ENCODE measurements at places on chromosomes 11 and 22.
A peak's percentile ranks its signal among the peaks of the same experiment; 100 is the strongest.

- DNase-seq, result no peak
Observed at GRCh38 chr22:46008836-46009596, 32.1 kb upstream of the WNT7B start.

- DNase-seq, result no peak
Observed at GRCh38 chr11:87604350-87604749, 566.6 kb downstream of the TMEM135 start.

- DNase-seq, result peak; percentile 43
Observed at GRCh38 chr11:68441466-68442230, 18.9 kb upstream of the PPP6R3 start.

DNA sequence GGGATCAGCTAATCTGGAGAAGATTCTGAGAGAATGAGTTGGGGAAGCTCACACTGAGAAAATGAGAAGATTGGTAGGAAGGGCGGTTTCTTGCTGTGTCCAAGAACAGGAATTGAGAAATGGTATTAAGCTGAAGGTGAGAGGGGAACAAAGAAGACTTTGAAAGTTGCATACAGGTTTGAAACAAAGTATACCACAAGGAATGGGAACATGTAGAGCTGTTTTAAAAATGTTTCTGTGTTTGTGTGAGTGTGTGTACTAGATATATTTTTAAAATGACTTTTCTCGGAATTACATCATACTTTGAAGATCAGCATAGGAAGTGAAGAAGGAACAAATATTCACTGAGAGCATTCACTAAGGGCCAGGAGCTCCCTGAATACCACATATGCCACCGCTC, 24.4 kb upstream of the IZUMO1R start:
- DNase-seq, result no peak

- no peak for DNase-seq
Observed at GRCh38 chr11:96257972-96258934, 84.7 kb downstream of the MAML2 start.

GRCh38 chr11:10856689-10857458, 979 bp downstream of the ZBED5 start:
- peak; percentile 63 for DNase-seq

DNA sequence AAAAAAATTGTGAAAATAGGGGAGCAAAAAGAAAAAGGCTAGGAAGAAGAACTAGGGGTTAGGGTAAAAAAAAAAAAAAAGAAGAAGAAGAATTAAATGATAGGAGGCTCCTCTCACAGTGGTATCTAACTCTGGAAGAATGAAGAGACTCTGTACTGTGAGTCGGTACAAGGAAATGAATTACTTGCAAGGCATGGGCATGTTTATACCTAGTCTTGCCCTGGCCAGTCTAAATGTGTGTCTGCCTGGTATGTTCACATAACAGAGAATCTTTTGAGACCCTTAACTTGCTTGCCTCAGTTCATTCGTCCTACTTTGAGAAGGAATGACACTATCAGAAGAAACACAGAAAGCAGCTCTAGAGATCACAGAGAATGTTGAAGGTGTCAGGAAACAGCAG, 159.6 kb downstream of the SWAP70 start:
- DNase-seq, result no peak

DNA sequence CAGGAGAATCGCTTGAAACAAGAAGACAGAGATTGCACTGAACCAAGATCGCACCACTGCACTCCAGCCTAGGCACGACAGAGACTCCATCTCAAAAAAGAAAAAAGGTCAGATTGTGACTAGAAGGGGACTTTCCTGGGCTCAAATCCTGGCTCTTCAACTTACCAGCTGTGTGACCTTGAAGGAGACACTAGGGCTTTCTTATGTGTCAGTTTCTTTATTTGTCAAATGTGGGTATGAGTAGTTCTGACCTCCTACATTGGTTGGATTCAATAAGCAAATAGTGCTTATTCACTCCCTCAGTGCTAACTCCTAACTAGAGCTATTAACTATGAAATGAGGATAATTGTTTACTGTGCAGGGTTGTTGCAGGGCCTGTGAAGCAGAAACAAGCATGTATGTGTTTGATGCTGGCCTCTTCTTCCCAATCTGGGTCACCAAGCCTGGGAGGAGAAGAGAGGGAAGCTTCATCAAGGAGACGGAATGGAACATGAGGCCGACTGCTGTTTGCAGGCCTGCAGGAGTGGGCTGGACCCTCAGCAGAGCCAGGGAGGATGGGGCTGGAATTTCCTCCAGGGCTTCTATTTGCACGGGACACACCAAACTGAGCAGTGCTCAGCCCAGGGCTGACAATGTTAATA, 22.5 kb downstream of the RHOD start:
- no peak for DNase-seq

DNA sequence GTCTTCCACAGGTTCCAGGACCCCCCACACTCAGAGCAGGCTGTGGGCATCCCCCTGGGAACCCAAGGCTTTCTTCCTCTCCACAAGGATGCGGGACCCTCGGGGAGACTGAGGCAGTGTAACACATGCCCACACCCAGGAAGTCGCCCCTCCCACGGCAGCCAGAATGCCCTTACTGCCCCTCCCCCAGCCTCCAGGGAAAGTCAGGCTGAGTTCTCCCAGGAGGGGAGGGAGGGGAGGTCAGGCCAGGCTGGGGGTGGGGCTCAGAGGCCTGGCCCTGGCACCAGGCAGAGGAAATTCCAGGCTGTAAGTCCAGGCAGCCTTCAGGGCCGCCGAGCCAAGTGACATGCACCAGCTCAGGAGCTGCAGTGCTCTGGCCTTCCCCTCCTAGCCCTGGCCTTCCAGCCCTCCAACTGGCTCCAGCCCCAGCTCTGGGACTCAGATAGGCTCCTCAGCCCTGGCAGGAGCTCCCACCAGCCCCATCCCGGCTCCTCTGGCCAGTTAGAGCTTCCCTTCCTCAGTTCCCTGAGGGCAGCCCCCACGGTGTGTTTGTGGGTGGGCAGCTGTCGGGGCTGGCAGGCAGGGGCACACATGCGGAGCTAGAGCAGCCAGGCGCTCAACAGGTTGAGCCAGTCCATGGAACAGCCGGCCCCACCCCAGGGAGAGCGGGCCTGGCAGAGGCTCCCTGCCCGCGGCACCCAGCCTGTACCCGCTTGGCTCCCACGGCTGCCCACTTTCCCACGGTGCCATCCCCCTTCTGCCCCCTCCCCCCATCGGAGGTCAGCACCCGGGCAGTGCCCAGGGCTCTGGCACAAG, 3.6 kb downstream of the BCL9L start:
- DNase-seq, result peak; percentile 62

- DNase-seq, result no peak
Observed at GRCh38 chr11:126711977-126712625, 288.5 kb downstream of the KIRREL3 start.

DNA sequence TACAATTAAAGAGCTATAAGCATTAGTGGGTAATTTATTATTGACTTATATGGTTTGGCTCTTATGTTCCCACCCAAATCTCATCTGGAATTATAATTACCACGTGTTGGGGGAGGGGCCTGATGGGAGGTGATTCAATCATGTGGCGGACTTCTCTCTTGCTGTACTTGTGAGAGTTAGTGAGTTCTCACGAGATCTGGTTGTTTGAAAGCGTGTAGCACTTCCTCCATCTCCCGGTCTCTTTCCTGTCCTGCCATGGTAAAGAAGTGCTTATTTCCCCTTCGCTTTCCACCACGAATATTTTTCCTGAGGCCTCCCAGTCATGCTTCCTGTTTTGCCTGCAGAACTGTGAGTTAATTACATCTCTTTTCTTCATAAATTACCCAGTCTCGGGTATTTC, 28.1 kb upstream of the CHORDC1 start:
- no peak for DNase-seq

GRCh38 chr11:125102025-125102424, 9.4 kb downstream of the TMEM218 start:
- DNase-seq, result no peak

GRCh38 chr11:89347071-89347470, 144.1 kb downstream of the NOX4 start:
- no peak for DNase-seq

DNA sequence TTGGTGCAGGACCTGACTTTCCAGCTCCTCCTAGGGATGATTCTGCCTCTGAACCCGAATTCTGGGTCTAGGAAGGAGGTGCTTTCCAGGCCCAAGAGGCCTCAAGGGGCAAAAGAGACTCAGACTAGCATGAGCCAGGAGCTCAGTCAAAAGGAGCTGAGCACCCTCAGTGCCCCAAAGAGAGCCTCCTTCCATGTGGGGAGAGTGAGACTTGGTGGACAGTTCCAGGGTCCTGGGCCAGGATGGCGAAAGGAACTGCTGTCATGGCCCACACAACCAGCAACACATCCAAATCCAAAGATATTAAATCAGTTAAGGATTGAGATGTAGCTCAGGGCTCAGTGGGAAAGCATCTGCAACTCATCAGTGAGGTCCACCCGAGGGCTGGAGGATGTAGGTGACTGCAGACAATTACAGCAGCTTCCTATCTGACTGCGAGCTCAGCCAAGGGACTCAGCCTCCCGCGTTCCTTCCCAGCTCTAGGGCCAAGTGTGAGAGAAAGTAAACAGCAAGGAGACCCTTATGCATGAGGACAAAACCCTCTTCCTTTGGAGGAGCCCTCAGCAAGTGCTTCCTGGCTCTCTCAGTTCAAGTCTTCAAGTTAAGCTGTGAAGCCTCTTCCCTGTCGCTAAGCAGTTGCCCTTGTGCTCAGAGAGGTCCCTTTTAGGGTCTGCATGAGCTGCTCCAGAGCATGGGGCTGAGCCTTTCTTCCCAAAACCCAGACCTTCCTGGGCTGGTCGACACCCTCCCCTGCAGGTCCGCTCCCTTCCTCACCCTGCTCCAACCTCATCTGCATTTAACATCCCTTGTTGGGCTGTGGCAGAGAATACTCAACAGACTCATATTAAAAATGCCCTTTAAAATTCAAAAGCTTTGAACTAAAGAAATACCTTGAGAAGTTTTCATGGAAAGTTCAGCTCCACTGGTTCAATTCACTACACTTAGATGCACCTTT, 35.8 kb downstream of the C11orf58 start:
- no peak for DNase-seq

DNA sequence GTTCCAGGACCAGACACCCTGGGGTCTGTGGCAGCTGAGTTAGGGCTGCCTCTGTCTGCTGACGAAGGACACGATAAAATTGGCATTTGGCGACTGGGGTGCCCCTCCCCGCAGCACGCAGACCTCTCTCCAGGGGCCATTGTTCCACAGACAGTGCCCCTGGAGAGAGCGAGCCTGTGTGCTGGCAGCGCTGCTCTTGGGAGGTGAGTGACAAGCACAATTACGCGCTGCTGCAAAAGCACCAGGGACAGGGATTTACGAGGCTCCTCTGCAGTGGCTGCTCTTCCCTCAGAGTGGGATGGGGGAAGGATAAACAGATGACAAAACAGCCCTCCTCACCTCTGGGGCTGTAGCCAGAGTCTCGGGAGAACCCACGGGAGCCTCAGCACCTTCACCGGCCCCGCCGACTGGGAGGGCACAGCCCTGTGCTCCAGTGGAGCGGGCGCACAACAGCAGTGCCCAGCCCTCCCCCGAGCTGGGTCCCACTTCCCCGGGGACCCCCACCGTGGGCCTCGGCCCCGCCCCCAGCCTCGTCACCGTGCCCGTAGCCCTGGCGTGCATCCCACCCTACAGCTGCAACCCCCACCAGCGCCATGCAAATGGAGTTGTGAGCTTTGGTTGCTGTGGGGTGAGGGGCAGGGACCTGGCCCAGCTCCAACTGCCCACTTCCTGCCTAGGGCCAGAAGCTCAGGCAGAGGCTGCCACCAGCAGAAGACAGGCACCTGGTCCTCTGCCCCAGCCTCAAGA, 19.6 kb downstream of the CHID1 start:
- no peak for DNase-seq

- peak; percentile 78 for DNase-seq
Observed at GRCh38 chr11:117814204-117814765, 10.3 kb downstream of the FXYD2 start.

- DNase-seq, result no peak
Observed at GRCh38 chr11:32911413-32911812, 18.8 kb downstream of the QSER1 start.

DNA sequence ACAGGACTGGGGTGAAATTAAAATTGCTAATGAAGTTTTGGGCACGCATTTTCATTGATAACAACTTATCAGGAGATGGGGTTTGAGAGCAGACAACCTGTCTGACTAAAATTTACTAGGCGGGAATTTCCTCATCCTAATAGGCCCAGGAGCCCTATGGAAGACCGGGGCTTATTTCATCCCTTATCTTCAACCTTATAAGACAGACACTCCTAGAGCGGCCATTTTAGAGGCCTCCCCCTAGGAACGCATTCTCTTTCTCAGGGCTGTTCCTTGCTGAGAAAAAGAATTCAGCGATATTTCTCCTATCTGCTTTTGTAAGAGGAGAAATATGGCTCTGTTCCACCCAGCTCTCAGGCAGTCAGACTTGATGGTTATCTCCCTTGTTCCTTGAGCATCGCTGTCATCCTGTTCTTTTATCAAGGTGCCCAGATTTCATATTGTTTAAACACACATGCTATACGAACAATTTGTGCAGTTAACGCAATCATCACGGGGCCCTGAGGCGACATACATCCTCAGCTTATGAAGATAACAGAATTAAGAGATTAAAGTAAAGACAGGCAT, 39.3 kb upstream of the ZC3H12C start:
- peak; percentile 41 for DNase-seq

- no peak for DNase-seq
Observed at GRCh38 chr22:40196628-40197360, 19.1 kb downstream of the TNRC6B start.

DNA sequence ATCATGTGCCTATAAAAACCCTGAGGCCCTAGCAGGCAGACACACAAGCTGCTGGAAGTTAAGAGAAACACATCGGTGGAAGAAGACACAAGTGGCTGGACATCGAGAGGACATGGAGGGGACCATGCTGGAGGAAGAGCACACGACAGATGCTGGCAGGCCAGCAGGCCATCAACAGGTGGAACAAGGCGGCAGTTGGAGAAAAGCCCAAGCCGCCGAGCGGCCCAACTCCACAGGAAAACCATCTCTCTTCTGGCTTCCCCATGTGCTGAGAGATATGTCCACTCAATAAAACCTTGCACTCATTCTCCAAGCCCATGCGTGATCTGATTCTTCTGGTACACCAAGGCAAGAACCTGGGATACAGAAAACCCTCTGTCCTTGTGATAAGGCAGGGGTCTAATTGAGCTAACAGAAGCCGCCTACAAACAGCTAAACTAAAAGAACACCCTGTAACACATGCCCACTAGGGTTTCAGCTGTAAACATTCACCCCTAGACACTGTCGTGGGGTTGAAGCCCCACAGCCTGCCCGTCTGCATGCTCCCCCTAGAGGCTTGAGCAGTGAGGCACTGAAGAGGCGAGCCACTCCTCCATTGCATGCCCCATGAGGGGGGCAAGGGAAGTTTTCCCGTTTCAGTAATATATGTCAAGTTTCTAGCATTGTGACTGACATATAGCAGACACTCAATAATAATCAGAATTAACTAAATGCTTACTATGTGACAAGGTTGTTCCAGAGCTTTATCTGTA, 39.0 kb upstream of the MMP20 start:
- peak; percentile 23 for DNase-seq

- no peak for DNase-seq
Observed at GRCh38 chr11:124804884-124805283, 4.7 kb upstream of the MSANTD2 start.

GRCh38 chr22:36761553-36762240, 14.2 kb downstream of the IFT27 start:
- no peak for DNase-seq

- DNase-seq, result no peak
Observed at GRCh38 chr11:66509131-66509561, 1.3 kb upstream of the BBS1 start.
